Diencephalon (tissue), 1 donor: ENCODE measurements at places on chromosomes 5 and 9. TPM values are rescaled to one million over a fixed set of nuclear protein-coding genes. Genes with fewer than 3 reads are reported as not detected.

Gene TAF11L8
- total RNA-seq: not detected

Gene SPINK1
- not detected for total RNA-seq

Gene MYMK
- total RNA-seq: not detected

Gene AQP3
- 0.23 TPM for total RNA-seq

Gene CARD9
- 2.3 TPM for total RNA-seq

Gene ARAP3
- total RNA-seq: 4.8 TPM
